DMS 273 treated with DMSO at 0.1 percent for 48 hours (cell line): ENCODE measurements at places on chromosomes 12 and 14.
A peak's percentile ranks its signal among the peaks of the same experiment; 100 is the strongest.

DNA sequence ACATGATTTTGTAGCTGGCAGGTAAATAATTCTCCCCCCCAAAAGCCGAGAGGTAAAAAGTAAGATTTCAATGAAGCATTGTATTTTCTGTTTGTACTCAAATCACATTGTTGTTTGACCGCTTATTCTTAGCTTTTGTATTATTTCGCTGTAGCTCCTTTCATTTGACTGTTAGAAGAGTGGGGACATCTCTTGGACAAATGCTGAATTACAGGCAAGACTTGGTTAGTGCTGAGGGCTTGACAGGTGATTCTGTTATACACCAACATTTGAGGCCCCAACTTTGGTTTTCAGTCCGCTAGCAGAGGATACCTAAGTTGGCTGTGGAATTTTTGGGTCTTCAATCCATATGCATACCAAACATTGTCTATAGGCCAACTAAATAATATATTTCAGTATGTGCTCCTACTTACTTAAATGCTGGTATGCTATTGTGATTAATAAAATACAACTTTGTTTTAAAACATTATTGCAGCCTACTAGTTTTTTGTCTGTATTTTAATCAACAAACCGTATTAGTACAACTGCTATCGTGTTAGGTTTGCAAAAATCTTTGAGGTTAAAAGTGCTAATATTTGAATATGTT lies 102.2 kb downstream of the ERC1 start:
- peak; percentile 6 for DNase-seq

DNA sequence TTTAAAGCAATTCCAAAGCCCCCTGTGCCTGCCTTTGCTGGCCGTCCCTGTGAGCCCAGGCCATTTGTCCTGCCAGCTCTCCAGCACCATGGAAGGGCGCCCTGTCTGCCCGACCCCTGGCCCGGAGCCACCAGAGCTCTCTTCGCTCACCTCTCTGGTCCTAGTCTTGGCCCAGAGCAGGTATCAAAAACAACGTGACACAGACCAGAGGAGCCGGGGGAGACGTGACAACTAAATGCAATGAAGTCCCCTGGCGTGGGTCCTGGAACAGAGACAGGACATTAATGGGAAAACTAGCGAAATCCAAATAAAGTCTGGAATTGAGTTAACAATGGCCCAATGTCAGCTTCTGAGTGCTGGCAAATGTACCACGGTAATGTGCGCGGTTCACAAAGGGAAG lies 83.2 kb upstream of the DIO3 start:
- no peak for DNase-seq

DNA sequence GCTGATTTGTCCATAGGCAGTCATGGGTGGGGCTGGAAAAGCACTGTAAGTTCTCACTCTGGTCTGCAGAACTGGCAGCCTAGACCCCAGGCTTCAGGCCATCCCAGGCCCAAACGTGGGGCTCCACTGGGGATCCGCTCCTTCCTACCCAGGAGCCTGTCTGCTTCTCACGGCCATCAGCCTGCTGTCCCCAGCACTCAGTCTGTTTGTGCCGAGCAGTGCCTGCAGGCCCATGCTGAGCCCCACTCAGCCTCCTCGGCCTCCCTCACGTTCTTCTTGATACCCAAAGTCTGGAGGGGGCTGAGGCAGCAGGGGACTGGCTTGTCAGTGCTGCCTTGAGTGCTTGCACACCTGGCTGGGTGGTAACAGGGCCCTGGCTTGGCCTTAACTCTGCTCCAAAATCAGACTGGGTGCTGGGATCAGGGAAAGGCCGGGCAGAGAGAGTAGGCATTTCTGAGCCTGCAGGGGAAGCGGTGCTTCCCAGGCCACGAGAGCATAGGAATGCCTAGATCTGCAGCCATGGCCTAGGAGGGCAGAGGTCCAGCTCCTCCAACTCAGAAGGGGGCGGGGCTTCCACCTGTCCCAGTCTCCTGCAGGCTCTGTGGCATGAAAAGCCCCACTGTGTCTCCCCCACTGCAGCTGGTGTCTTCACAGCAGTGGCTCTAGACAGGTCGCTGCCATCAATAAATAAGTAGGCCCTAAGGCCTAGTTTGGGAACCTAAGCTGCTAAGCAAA lies 772.4 kb upstream of the FBXO33 start:
- DNase-seq, result no peak

DNA sequence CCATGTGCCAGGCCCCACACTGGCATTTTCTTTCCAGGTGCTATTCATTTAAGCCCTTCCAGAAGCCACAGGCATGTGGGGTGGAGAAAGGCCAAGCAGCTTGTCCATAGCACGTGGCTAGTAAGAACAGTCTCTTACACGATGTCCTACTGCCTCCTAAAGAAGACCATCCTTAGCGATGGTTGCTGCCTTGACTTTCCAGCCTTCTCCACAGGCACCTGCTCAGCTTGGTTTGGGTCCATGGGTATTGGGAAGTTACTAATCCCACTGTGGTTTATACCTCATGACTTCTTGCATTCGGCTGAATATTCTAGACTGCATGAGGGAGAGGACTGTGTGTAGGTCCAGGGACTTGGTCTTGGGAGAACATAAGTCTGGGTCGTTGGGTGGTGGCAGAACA lies 49.2 kb downstream of the NINJ2 start:
- DNase-seq, result no peak

- no peak for DNase-seq
These were observed 9.3 kb upstream of the TMEM121 start for GRCh38 chr14:105517096-105517495.

- no peak for DNase-seq
These were observed 167.9 kb downstream of the FOXN3 start for GRCh38 chr14:89249065-89249695.

DNA sequence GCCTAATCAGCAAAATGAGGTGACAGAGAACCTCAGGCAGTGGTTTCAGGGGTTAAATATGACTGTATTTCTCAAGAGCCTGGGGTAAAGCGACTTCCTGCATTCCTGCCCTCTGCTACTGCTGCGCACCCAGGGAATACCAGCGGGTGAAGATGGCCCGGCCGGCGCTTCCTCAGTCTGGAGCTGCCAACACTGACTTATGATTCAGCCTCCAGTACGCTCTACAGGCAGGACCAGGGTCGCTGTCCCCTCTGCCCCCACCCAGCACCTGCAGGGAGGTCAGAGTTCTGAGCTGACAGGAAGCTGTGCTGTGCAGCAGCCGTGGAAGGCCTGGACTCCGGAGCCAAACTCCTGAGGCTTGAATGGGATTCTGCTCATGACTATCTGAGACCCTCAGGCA lies 127.9 kb downstream of the PIWIL1 start:
- no peak for DNase-seq

DNA sequence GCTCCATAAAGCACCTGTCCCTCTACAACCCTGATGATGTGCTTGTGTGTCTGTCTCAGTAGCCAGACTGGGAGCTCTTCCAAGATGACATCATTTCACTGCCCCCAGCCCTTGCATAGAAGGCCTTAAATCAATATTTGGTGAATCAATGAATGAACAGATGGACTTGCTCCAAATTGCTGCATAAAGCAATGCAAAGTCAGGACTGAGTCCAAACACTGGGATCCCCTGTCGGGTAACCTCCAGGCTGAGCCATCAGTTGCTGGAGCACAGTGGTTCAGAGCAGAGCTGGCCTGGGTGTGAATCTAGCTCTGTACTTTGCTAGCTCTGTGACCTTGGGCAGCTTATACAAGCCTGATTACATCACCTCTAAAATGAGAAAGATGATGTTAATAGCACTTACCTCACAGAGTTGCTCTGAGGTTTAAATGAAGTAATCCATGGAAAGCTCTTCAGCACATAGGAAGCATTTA lies 120.3 kb upstream of the VASH1 start:
- no peak for DNase-seq

DNA sequence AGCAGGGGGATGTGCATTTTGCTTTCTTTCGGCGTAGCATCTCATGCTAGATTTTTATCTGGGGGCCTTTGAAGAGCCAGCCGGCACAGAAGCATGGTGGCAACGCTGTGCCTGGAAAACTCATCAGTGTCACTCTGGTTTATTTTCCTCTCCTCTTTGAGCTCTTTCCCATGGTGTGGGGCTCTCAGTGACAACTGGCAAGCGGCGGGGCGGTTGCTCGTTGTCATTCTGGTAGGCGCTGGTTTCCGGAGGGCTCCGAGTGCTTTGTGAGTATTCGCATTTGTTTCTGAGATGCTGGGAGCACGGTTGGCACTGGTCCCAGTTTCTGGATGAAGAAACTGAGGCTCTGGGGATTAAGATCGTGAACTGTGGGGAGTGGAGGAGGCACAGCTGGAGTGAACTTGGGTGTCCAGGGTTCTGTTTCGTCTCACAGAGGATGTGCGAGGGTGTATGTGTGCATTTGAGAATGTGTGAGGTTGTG lies 23.3 kb downstream of the TPCN1 start:
- no peak for DNase-seq

GRCh38 chr12:110743571-110744093 lies 941 bp upstream of the PPP1CC start:
- DNase-seq, result no peak

GRCh38 chr12:22653075-22653474 lies 28.1 kb downstream of the ETNK1 start:
- DNase-seq, result no peak

- no peak for DNase-seq
These were observed 24.6 kb downstream of the KERA start for GRCh38 chr12:91033251-91033650.

DNA sequence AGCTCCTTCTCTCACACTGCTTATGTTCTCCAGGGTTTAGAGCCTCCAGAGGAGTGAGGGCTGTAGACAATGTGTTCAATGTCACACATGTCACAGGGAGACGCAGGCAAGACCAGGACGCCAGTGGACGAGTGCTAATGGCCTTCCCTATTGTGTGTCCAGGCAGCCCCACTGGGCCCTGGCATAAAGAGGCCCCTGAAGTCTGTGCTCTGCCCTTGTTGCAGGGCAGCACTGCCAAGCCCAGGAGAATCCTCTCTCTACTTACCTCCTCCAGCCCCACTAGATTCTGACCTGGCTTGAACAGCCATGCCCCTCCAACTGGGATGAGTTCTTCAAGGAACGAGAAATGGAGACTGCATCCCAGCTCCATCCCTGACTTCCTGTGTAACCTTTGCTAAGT lies 24.8 kb upstream of the TMEM106C start:
- DNase-seq, result no peak

GRCh38 chr12:8145754-8146441 lies 10.9 kb upstream of the ZNF705A start:
- DNase-seq, result no peak

- DNase-seq, result peak; percentile 78
These were observed 11.3 kb downstream of the MAPK1IP1L start for GRCh38 chr14:55062517-55063351.

DNA sequence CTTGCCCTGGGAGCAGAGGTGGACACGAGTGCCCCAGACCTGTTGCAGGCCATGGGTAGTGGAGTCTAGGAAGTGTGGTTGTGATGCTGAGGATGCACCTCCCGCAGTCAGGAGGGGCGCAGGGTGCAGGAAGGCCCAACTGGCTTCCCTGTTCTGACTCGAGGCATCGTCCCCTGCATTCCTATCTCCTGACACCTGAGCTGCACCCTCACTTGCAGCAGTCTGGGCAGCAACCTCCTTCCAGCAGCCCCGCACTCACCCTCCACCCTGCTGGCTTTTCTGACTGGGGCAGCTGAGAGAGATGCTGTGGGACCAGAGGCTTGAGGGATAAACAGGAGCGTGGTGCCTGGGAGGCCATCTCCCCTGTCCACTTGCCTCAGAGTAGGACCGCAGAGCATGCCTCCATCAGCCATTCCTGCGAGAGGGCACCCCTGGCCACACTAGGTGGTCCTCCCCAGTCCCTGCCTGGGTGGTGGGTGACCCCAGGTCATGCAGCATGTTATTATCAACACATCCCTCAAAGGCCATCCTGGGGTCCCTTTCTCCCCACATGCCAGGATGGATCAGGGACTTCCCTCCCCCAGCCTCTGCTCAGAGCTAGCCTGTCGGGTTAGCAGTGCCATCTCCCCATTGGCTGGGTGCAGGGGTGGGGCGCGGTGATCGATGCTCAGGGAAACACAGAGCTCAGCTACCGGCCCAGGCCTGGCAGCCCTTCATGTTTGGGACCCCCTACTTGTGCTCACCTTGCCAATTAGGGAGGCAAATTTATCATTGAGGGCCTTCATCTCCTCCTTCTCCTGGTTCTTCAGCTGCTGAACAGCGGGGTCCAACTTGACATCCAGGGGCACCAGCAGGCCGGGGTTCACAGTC lies 719 bp downstream of the KRT80 start:
- no peak for DNase-seq

DNA sequence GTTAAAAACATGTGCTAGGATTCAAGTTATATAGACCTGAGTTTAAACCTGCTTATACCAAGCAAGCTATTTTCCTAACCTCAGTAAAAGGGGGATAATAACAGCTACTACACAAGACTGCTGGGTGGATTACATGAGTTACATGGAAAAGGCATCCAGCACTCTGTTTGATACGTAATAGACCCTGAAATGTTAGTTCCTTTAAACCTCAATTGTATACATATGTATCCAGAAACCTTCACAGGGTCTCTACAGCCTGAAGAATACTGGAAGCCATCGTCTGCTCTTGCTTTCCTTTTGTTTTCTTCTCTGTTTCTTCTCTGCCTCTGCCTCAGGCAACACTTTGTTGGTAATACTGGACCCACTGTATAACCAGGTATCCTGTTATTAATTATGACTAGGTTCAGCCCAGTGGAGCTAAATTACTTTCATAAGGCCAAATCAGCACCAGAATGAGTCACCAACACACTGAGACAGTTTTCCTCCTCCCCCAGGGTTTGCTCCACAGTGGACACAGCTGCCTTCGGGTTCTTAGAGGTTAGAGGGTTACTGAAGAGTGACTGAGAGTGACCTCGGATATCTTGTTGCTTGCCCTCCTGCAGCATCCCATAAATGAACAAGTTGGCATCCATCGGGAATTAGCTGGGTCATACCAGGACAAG lies 127.1 kb downstream of the CAPZA3 start:
- no peak for DNase-seq

DNA sequence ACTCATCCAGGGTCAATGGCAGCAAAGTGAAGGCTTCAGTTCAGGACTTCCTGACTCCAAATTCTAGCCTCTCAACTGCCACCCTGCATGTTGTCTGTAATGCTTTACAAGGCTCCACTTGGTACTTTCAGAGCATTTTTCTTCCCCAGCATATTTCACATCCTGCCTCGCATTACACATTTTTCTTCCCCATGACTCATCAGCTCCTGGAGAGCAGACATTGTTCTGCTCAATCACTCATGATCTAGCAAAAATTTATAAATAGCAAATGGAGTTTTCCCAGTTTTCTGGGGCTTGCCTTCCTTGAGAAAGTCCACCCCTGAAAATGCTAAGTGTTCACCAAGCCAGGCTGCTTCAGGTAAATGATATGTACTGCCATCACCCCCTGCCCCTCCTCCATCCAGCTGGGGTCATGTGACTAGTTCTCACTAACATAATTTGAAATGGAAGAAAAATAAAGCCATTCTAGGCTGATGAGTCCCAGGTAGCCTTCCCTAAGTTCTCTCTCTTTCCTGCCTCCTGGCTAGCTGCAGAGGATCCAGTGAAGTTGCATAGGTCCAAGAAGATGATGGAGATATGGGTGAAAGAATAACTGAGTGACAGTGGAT lies 69.4 kb downstream of the ARMH4 start:
- DNase-seq, result no peak
